ENCODE measurements at places on chromosomes 1 and 21.

GRCh38 chr1:58818075-58818474 is 34.2 kb upstream of the JUN start:
- DNase-seq = peak; percentile 89

DNA sequence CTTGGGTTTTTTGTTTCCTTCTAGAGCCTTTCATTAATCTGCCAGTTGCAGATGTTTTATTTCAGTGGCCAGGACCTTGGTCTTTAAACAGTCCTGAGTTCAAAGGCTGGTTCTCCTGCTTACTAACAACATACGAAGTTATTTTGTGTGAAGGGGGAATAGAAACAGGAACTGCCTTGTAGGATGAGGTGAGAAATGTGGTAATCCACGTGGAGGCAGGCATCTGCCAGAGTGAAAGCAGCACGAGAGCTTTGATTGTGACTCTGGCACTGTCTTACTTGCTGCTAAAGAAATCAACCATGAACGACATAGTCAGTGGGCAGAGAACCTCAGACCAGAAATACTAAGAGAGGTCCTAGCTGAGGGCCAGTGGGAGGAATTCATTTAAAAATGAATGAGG is 30.4 kb downstream of the TMEM63A start:
- DNase-seq = no peak

GRCh38 chr21:33244082-33244778 is 14.5 kb downstream of the IFNAR2 start:
- no peak for DNase-seq

DNA sequence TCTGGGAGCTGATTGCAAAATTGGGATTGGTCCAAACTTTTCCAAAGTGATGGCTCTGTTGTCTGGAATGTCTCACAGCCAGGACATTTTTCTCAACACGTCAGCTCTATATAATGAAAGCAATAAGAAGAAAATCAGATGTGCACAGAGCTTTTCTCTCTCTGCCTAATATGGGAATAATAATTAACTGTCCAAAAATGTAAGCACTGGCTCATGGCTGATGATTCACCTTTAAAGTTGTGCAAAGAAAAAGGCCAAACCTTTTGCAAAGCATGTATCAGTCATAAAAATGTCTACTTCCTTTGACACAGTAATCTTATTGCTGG is 30.4 kb downstream of the ZNF281 start:
- DNase-seq = peak; percentile 86

GRCh38 chr1:3702990-3703728 is 49.1 kb upstream of the CCDC27 start:
- DNase-seq = peak; percentile 51

DNA sequence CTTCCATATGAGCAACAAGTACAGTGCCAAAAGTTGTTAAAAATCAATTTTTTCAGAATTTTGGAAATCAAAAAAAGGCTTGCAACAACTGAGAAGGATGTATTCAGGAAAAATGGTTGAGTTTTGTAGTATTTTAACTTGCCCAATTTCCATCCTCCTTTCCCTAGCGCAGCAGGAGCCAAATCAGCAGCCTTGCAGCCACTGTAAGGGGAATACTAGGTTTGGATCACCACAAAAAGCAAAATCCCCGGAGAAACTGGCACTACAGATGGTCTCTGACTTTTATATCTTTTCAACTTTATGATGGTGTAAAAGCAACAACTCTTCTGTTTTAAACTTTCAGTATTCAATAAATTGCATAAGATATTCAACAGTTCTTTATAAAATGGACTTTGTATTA is 17.9 kb downstream of the DBT start:
- DNase-seq = no peak

Data from iris pigment epithelial cell (primary cell).